Stimulated activated CD4-positive, alpha-beta T cell treated with anti-CD3 and anti-CD28 coated beads, TNF-alpha, amount 100 ng/mL, for 24 hours (primary cell): ENCODE measurements at places on chromosomes 16 and 17.

DNA sequence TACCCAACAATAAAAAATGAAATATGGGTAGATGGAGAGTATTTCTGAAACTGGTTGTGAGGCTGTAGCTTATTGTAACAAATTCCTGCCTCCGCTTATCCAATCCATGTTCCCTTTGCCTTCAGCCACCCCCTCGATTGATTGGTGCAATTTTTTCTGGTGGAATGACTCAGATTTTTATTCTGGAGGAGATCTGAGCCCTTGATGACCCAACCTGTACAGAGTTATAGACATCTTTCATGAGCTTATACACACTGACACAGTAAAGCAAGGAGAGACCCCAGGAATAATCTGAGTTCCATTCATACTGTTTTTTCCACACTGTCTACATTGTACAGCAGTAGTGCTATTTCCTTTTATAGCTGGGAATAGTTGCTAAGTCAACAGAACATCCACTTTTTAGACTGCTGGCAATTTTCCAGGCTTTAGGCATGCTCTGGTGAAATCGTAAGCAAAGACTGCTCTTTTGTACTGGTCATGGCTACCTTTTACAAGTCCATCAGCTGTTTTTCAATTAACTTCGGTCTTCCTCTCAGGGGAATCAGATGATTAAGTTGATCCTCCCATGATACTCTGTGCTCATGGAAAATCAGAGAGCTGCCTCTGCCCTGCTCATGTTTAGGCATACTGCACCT lies 30.1 kb downstream of the CCL4 start:
- no peak for DNase-seq

- no peak for DNase-seq
These were observed 119.2 kb downstream of the SKAP1 start for GRCh38 chr17:48310748-48311213.

DNA sequence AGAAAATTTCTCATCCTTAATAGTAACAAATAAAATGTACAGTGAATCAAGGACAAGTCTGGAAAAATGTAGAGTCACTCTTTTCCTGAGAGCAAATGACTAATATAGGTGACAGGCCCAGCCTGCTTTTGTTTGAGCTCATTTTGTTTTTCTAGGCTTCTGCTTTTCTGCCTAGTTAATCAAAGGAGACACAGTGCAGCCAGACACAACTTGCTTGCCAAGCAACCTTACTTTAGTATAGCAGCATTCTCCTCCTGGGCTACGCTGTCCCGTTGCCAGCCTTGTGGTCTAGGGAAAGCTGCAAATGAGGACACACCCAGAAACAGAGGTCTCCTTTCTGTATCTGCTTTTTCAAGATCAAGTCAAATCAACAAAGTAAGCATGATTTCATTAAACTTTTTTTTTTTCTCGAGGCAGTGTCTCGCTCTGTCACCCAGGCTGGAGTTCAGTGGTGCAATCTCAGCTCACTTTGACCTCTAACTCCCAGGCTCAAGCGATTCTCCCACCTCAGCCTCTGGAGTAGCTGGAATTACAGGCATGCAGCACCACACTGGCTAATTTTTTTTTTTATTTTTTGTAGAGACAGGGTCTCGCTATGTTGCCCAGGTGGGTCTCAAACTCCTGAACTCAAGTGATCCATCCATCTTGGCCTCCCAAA lies 17.2 kb downstream of the GINS3 start:
- DNase-seq, result no peak

DNA sequence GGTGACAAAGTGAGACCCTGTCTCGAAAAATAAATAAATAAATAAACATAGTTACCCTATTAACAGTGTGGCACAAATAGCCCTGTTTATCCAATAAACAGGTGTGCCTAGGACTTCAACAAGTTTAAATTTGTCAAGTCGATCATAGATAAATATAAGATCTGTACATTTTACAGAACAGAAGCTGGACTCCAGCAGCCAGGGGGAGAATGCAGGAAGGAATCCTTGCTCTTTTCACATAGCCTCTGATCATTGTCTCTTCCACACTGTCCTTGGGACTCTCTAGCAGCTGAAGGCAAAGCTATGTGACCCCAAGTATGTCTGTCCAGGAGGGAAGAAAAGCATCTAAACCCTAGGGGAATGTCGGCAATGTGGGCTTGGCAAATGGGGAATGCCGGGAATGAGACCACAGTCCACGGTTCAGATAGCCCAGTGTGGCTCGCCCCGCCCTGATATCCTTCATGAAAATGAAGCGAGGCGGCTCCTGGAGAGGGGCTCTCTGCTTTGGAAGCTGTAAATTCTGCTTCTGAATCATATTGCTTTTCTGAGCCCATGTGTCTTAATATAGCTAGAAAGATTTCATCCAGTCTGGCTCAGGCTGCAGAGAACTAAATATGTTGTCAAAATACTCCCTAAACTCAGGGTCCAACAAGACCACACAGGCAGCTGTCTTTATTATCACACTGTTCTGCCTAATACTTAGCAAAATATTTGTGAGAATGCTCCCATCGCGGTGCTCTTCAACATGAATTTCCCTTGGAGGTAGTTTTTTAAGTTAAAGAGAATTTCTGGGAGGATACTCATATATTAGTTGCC lies 24.9 kb upstream of the GRB2 start:
- DNase-seq, result no peak

- no peak for DNase-seq
These were observed at the start of the genes KCTD19 and LRRC36 for GRCh38 chr16:67326472-67327309. KCTD19 (minus strand) TSS chr16:67326741; CDS start chr16:67326707, 34 bp downstream. LRRC36 (plus strand) TSS chr16:67326815; CDS start chr16:67326863, 48 bp downstream.

DNA sequence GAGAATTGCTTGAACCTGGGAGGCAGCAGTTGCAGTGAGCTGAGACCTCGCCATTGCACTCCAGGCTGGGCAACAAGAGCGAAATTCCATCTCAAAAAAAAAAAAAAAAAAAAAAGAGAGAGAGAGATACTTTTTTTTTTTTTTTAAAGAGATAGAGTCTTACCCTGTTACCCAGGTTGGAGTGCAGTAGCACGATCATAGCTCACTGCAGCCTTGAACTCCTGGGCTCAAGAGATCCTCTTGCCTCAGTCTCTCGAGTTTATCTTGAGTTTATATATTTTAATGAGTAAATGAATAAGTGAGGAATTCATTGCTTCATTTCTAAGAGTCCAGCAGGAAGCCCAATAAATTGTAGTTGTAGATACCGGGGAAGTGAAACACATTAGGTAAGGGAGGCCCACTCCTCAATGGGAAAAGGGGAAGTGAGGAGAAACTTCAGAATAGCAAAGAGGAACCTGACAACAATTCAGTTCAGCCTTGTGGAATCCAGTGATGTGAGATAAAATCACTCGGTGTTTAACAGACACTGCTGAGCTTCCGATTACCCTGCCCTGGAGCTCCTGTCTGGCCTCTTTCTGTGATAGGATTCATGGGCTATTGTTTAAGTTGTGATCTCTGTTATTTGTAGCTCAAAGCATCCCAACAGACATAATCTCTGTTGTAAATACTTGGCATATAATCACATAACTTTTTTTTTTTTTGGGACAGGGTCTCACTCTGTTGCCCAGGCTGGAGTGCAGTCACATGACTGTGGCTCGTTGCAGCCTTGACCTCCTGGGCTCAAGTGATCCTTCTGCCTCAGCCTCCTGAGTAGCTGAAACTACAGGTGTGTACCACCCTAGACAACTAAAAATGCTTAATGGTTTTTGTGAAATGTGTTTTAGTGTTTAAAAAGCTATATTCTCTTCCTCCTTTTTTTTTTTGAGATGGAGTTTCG lies 15.8 kb upstream of the ITGAM start:
- no peak for DNase-seq

DNA sequence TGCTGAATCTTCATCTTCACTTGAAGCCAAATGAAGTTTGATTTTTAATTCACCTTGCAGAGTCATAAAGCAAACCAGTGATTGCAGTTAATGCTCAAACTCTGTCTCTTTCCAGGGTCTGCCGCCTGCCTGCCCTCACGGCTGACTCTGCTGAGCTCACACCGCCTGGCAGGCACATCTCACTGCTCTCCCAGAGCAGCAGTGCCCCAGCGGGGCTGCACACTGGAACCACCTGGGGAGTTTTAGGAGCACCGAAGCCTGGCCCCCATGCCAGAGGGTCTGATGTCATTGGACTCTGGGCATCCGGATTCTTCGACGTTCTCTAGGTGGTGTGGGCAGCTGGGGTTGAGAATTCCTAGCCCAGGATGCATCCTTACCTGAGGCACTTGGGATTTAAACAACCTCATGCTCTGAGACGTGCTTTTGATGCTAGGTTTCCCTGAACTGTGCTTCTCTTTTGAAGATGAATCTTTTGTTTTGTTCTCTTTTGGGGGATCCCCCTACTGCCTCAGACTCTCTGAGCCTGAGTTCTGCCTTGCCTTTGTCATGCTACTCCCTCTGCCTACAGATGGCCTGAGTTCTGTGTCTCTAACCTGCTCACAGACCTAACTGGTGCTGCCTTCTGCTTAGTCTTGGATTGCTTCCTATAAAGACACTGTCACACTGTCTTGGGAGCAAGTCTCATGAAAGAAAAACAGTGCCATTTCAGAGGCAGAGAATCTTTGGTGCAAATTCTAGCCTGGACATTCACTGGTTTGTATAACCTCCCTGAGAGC lies 438.1 kb upstream of the CCL2 start:
- DNase-seq, result no peak

DNA sequence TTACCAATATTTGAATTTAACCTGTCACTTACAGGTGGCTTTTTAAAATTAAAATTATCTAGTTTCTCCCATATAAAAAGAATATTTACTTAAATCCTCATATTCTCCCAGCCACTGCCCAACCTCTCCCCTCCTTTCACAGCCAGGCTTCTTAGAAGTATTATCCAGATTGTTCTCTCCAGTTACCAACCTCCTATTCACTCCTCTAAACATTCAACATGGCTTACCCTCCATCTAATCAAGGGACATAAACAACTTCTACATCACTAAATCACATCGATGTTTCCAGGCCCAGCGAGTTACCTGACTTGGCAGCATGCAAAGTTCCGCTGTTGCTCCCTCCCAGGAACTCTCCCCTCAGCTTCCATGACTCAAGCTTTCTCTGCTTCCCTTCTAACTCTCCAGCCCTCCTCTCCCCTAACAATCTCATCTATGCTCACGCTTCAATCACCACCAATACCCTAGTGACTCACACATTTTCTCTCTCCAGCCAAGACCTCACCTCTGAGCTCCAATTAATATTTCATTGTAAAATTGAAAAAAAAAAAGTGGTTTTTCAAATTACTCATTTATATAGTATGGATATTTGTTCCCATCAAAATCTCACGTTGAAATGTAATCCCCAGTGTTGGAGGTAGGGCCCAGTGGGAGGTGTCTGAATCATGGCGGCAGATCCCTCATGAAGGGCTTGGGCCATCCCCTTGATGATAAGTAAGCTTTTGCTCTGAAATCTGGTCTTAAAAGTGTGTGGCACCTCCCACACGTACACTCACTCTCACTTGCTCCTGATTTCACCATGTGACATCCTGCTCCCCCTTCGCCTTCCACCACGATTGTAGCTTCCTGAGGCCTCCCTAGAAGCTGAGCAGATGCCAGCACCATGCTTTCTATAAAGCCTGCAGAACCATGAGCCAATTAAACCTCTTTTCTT lies 88.5 kb downstream of the HELZ start:
- DNase-seq, result no peak

DNA sequence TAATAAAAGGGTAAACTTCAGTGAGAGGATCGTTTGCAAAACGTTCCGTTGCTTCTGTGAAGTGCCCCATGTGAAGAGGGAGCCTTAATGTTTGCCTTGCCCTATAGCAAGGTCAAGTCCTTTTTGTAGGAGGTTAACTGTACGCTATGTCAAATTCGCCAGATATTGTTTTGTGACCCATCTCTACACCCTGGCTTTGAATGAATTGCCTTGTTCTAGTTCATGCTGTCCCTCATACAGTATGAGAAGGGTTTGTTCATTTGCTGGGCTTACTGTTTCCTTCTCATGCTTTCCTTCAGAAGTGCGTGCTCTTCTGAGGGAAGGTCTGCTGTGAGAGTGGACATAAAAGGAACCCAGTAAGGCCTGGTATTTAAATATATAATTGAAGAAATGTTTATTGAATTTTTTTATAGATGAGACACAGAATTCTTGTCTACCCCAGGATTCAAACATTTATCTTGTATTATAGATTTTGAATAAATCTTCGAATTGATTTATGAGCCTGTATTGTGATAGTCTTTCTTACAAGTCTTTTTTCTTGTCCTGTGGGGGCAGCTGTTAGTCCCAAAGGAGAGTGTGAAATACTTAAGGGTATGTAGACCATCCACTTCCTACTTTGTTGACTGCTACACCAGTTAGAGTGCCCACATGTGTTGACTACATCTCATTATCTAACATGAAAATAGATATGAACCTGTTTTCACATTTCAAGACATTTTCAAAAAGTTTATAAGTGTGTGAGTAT lies 1.7 kb downstream of the MAP3K3 start:
- no peak for DNase-seq

DNA sequence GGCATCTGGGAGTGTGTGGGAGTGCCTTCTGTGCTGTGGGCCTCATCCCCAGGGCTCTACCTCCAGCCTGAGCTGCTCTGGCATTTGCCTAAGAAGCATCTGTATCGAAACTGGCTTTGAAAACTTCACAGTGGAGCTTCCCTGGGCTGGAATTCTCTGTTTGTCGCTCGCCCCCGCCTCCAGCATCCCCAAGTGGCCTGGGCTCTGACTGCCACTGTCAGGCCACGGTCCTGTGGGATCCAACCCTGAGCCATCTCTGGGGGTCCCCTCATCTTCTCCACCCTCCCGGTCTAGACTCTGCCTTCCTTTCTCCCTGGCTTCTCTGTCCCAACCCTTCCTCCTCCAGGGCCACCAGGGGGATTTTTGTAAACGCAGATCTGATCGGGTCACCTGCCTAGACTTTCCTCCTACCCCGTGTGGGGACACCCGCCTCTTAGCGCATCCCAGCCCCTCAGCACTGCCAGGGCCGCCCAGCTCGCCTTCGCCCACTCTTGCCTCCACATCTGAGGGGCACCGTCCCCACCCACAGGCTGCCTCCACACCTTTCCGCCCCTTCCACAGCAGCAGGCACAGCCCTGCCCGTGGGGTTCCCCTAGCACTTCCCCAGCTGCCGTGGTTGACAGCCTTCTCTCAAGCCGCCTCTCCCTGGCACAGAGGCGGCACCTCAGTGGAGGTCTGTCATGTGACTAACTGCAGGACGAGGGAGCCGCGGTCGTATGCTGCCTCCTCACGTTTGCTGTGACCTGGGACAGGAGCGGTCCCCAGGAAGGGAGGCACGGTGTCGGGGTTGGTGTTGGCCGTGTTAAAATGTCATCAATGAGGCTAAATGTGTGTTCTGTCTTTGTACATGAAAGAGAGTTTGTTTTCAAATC lies 12.0 kb downstream of the TBC1D24 start:
- peak; percentile 67 for DNase-seq

GRCh38 chr16:46649588-46650253 lies 28.5 kb upstream of the SHCBP1 start:
- no peak for DNase-seq

DNA sequence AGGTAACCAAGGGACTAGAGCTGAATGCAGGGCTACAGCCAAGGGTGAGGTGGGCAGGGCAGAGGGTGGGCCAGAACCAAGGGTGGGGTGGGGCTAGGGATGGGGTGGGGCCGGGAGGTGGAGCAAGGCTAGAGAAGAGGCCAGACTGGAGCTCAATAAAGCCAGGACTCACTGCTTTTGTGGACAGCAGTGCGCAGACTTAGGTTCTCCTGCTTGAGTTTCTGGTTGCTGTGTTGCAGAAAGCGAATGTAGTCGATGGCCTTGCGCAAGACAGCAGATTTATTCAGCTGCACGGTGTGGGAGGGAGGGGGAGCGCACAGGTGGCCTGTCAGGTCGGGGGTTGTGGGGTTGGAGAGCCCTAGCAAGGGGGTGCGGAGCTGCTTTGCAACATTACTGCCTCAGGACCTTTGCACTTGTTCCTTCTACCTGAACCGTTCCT lies 18.7 kb downstream of the SREBF1 start:
- no peak for DNase-seq
